Cardiac muscle cell (in vitro differentiated cells and primary cell): ENCODE measurements at places on chromosomes 11 and 22.

DNA sequence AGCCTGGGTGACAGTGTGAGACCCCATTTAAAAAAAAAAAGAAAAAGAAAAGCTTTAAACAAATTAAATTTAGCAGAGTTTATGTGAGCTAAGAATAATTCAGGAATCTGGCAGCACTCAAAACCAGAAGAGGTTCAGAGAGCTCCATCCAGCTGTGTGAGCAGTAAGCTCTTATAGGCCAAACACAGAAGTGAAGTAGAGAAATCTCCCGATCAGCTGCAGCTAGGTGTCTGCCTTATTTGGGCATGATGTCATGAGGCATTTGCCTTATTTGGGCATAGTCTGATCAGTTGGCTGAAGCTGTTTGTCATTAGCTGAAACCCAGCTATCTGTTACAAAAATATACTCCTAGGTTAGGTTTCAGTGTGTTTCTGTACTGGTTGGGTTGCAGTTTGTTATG, 8.2 kb downstream of the MS4A15 start:
- DNase-seq, result no peak

GRCh38 chr11:112249871-112250610, 10.6 kb downstream of the PLET1 start:
- no peak for DNase-seq

- DNase-seq, result no peak
Measured at GRCh38 chr11:119496997-119497396, 74.0 kb upstream of the THY1 start.

- no peak for DNase-seq
Measured at GRCh38 chr11:119765628-119766027, 36.6 kb upstream of the NECTIN1 start.

- no peak for DNase-seq
Measured at GRCh38 chr11:104464691-104465090, 300.7 kb upstream of the PDGFD start.
